Right kidney (tissue), 9 donors: ENCODE measurements at places on chromosomes 1 and 21.
A peak's percentile ranks its signal among the peaks of the same experiment; 100 is the strongest.

- DNase-seq, result no peak
Measured at GRCh38 chr1:161739865-161740566, 9.6 kb upstream of the DUSP12 start.

- no peak for DNase-seq
Measured at GRCh38 chr1:33446590-33446989, 15.7 kb upstream of the PHC2 start.

GRCh38 chr1:77542813-77543420, 139.5 kb downstream of the ZZZ3 start:
- DNase-seq, result no peak

DNA sequence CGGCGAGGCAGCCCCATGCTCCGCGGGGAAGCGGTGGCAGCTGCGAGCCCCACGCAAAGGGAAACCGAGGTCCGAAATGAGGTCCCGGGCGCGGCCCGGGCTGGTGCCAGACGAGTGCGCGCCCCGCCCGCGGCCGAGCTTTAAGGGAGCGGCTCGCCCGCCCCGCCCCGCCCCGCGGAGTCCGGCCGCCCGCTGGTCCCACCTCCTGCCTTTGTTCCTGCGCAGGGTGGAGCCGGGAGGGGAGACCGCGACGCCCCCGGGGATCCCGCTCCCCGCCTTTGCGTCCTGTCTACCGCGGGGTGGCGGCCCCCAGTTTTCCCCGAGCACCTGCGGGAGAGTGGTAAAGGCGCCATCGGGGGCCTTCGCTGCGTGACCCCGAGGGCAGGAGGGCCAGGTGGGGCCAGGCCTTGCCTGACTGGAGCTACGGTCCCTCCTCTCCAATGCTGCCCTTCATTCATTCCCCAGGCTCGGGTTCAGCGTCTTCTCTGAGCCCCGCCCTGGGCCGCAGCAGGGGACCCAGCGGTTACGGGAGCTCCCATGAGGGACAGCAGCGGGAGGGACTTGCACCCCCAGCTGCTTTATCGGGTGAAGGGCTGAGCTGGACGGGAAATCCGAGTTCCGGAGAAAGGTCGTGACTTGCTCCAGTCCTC, at the start of gene HES2:
Gene HES2, minus strand, starts transcription at position 116 of the 650 bp plus-strand sequence. Its CDS starts 99 bp downstream, at position 17.
- DNase-seq, result peak; percentile 49

DNA sequence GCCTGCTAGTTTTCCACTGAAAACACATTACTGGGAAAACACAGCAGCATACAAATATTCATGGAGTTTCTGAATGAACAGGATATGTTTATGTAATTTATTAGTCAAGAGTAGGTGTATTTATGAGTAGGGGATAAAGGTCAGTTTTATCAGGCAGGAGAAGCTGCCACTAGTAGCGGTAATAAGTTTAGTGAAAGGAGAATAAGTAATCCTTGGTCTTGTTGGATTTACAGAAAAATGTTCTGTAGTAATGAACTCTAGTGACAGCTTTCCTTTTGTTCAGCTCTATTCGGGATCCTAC, 1.2 kb downstream of the MAST2 start:
- no peak for DNase-seq

- DNase-seq, result no peak
Measured at GRCh38 chr21:16250273-16250672, 520.5 kb downstream of the USP25 start.

DNA sequence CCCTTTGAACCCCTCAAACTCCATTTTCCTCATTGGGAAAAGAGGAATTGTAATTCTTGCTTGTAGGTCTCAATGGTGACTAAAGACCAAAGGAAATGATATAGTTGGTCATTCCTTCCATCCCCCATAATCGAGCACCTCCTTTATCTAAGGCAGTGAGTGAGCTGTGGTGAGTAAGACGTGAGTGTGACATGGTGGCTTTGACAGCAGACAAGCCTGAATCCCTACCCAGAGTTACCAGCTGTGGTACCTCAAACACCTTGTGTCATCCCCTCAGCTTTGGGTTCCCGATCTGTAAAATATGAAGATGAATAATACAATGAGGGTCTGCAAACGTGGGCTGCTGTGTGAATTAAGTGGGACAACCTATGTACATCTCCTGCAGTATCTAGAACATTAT, 8.4 kb downstream of the TRAF5 start:
- DNase-seq, result no peak
